Activated naive CD4-positive, alpha-beta T cell treated with anti-CD3 and anti-CD28 coated beads, Interleukin-2, amount 10 ng/mL, durations not matched to agents 7 days and 5 days (primary cell): ENCODE measurements at places on chromosomes 5 and 9.

- peak; percentile 68 for DNase-seq
Measured at GRCh38 chr9:136138566-136138965, 19.9 kb upstream of the TMEM250 start.

DNA sequence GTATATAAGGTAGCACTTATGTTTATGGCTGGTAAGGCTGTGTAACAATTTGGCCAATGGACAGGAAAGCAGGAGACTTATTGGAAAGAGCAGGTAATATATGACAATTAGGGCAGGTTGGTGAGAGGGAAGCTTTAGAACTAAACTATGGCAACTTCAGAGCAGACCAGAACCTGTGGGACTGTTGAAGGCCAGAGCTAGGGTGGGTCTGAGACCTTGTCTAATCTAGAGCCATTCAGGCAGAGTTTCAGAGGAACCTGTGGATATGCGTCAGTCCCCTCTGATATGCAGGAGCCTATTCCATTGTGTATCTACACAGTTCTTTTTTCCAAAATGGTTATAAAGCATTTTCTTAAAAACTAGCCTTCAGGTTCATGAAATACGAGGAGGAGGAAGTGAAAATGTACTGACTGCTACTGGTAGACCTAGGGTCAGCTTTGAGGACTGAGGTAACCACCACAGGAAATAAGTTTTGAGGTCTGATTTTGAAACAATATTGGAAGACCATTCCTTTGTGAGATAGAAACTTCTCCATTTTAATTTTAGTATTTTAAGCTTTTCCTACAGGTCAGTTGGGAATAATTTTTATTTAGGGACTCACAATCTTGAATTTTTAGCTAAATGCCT is 37.6 kb downstream of the ELL2 start:
- no peak for DNase-seq

DNA sequence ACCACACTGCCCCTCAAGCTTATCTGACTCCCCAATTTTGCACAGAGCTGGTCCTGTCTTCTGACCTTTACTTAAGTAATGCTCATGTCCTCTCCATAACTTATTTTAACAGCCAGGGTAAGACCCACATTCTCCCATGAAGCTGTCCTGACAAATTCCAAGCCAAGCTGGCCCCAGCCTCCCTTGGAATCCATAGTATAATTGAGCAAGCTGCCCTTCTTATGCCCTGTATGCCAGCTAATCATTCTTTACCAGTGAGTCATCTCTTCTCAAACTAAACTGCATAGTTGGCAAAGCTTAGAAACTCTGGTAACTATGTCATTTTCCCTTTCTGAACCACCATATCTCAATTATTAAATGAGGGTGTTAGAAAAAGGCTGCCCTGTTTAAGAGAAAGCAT is 92.4 kb downstream of the NFIB start:
- no peak for DNase-seq

DNA sequence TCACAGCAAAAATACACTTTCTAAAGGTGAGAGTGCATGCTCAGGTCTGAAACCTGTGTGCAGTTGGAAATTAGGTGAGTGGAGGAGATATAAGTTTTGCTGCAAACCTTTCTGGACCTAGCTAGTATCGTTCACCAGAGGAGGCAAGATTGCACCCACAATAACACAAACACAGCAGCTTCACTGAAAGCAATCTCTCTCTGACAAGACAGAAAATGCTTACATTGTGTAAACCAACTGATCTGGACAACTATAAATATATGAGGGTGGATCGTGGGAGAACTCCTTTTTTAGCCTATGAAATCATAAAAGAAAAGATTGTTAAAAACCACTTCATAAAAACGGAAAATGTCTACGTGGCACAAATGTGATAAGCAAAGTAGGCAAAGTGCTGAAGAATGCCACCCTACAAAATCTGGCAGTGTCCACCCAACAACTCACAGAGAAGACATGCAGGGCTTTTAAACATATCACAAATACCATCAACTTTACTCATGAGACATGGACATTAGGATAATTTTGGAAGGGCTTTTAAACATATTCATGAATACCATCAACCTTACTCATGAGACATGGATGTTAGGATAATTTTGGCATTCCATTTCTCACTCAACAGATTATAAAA is 134.3 kb downstream of the CDH18 start:
- DNase-seq = no peak
